ENCODE measurements at places on chromosomes 3 and 15.

DNA sequence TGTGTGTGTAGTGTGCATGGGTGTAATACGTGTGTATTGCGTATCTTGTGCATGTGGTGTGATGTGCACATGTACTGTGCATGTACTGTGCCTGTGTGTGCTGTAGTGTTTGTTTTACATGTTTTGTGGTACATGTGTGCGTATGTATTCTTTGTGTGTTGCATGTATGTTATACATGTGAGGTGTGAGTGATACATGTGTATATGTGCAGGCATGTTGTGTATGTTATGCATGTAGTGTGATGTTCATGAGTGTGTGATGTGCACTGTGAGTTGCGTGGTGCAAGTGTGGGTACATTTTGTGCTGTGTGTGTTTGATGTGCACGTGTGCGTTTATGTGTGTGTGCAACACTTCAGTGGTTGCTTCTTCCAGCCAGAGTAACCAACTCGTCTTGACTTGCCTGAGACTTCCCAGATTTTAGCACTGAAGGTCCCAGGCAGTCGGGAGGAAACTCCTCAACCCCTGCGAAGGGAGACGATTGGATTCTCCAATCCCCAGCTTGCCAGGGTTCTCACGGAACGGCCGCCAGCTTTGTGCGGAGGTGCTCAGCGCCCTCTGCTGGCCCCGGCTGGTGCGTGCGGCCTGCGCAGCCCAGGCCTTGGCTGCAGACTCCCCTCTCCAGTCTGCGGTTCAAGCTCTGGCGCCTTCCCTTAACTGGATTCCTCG, 3.6 kb downstream of the GALNT15 start:
- DNase-seq: peak; percentile 78

DNA sequence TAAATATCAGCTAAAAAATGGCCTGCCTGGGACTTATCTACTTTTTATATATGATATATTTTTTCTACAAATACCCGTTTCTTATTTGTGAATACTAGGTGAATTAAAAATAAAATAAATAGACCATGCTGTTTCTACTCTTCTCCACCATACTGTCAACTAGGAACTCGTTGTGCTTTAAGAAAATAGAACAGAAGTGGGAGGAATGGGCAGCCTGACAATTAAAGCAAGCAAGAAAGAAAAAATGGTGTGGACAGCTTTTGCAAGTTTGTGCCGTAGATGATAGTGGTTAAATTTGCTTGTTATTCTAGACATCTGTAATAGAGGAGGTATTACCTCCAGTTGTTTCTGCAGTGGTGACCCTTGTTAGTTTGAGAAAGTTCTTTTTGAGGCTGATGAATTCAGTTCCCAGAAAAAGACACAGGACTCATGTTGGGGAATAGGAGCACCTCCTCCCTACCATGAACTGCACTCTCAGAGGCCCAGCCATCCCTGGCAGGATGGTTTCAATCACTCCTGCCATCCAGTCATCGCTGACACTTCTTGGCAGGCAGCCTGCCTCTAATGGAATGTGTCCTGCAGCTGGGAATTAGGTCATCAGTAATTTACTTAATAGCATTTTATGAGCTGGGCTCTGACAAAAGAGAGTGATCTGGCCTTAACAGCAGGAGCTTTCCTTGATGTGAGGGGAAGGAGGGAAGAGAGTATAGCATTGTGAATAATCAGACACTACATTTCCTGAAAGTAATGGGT, 105.0 kb upstream of the GAP43 start:
- peak; percentile 83 for DNase-seq

DNA sequence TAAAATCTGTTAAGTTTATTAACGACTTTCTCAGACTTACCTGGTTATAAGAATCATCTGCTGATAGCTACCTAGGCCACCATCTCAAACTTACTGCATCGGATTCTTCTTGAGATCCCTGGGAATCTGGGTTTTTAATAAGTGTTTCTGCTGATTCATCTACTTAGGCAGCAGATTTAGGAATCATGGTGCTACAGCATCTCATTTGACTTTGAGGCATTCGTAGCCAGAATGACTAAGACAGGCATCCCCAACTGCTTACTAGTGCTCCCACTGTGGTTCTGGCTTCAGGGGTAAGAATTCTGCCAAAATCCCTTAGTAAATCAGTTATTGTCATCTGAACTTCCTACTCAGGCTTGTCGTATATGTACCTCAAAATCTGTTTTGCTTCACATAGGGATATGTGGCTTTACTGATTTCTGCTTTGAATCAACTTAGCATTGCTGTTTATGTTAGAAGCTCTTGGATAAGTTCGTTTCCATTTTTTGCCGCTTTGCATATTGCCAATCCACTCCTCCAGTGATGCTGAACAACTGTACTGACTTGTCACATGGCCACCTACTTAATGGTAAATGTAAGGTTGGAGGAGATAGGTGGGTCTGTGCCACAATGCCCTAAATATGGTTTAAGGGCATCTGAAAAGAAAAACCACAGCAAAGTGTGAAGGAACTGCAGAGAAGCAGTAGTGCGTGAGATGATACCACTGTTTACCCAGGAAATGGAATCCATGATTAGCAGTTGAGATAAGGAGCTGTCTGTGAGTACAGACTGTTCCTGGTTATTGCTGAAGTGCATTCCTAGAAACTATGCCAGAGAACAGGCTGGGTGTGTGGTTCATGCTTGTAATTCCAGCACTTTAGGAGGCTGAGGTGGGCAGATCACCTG, 60.3 kb downstream of the MAP6D1 start:
- peak; percentile 24 for DNase-seq

DNA sequence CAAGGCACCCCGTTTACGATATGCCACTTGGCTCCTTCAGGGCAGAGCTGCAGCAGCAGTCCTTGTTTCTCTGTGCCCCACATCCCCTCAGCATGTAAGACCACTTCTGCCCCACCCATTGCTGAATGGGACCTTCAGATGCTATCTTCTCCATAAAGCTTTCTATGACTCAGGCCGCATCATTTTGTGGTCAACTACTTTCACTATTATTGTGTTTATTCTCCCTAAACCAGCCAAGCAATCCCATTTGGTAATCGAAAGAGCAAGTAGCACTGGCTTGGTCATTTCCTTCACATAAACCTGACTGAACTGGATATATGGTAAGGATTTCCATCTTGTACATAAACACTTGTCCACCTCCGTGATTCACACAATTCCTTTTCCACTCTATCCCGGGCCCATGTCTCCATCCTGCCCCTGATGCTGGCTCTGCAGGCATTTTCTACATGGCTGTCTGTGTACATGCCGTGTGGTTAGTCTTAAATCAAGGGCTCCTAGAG, 25.7 kb downstream of the LIPC start:
- peak; percentile 47 for DNase-seq

DNA sequence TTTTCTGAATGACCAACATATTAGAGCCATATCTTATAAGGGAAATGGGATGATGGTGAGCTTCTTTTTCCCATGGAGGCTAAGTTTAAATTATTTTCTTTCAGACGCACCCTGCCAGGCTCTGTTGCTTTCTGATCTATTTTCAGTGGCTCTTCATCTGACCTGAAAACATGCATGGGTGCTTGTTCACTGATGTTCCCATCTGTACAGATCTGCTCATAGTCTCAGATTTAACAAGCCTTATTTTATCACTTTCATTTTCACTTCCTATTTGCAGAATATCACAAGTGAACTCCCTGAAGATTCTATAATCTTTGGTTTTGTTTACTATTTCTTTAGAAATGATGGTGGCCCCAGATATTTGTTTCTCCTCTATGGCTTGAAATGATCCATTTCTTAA, 31.1 kb upstream of the SUCLG2 start:
- no peak for DNase-seq

GRCh38 chr3:140315955-140316354, 361.9 kb upstream of the TRIM42 start:
- DNase-seq: no peak

DNA sequence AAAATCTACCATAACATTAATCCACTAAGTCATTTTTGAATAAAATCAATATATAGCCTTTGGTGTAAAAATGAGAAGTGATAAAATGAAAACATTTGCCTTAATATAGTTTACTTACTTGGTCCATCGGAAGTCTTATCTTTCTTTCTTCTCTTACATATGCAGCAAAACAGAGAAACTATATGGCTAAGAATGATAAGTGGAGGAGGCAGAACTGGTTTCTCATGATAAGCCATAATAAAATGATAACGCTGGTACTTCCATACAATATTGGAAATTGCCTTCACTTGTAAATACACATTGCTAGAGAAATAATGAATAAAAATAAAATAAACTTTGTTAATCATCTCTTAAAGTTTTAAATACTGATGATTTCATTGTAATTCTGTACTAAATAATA, 47.8 kb upstream of the USP50 start:
- no peak for DNase-seq

DNA sequence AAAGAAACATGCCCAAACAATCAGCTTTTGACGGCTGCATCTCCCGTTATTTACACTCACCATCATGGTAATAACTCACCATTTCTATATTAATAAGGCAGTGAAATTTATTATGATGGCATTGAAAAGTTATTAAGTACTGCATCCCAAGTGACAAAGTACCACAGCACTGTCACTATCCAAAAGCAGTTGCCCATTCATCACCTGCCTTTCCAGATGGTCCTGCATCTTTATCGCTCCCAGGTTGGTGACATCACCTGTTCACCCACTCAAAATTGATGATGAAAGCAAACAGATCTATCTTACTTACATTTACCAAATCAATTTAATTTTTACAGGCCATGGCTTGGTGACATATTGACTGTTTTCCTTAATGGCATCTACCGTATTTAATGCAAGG, 299.0 kb downstream of the MECOM start:
- no peak for DNase-seq

GRCh38 chr3:142243134-142243533, 17.7 kb upstream of the GK5 start:
- no peak for DNase-seq

GRCh38 chr3:113620091-113620490, 76.4 kb downstream of the USF3 start:
- DNase-seq: no peak

DNA sequence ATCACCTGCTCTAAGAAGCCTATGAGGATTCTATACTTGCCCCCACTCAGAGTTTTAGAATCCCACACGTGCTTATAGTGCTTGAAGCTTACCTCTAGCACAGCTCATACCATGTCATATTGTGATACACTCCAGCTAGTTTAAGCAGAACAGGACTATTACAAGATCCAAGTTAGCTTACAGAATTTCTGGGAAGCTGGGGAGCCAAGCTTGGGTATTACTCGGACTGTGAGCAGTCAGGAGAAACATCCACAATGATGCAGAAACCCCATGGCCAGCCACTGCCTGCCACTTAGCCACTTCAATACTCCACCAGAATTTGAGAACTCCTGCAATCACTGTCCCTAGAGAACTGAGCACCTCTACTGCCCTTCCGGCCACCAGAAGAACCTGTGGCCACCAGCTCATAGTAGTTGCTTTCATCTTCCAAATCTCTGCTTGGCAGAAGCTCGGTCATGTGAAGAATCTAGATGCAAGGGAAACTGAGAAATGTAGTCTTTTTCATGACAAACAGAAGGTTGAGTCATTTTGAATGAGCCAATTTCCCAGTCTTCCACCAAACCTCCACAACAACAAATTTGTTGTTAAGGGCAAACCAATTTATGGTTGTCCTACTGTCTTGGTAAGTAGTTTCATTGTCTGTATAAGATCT, 27.7 kb upstream of the SSR3 start:
- DNase-seq: no peak

DNA sequence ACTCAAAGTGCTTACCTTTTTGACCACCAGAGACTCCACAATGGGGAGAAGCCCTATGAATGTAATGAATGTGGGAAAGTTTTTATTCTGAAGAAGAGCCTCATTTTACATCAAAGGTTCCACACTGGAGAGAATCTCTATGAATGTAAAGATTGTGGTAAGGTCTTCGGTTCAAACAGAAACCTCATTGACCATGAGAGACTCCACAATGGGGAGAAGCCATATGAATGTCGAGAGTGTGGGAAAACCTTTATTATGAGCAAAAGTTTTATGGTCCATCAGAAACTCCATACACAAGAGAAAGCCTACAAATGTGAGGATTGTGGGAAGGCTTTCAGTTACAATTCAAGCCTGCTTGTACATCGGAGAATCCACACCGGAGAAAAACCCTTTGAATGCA, 5.5 kb upstream of the ZNF35 start:
- no peak for DNase-seq

GRCh38 chr3:171444001-171444690, 16.1 kb downstream of the TNIK start:
- DNase-seq: no peak

DNA sequence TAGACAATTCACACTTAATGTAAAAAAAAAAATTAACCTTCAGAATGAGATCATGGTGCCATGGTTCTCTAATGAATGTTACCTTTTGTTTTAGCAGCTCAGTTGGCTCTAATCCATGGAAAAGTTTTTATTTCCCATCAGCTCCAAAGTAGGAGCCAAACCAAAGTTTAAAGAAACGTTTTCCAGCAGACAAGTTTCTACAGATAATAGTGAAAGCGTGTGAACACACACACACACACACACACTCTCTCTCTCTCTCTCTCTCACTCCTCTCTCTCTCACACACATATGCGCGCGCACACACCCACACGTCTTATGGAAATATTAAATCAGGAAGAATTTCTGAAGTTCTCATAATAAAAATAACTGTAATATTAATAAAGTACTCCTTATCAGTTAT, 46.9 kb downstream of the MBNL1 start:
- no peak for DNase-seq

DNA sequence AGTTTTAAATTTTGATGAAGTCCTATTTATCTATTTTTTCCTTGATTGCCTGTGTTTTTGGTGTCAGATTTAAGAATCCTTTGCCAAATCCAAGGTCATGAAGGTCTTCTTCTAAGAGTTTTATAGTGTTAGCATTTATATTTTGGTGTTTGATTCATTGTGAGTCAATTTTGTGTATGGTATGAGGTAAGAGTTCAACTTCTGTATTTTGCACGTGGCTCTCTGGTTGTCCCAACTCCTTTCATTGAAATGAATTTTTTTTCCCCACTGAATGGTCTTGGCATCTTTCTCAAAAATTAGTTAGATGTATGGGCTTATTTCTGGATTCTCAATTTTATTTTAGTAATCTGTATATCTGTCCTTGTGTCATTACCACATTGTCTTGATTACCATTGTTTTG, 57.1 kb upstream of the STRIT1 start:
- DNase-seq: no peak

GRCh38 chr3:12895391-12896062, 54.2 kb upstream of the RPL32 start:
- no peak for DNase-seq

DNA sequence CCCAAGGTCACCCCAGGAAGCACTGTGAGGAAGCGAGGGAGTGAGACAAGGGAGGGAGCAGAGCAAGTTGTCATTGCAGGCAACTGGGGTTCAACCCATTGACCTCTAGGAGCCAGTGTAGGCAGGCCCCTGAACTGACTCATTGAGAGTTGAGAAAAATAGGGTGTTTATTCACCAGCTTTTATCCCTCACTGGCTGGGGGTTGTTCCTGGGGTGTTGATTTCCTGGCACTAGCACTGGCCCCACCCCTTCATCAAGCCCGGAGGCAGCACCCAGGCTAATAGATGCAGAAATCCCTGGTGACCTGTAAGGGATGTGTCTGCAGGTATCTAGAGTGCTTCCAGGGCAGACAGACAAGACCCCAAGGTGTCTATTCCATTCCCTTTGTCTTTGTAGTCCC, 183.9 kb downstream of the ARRDC4 start:
- no peak for DNase-seq

- DNase-seq: no peak
Measured at GRCh38 chr15:99568625-99569352, 3.0 kb downstream of the MEF2A start.

Measured in fibroblast of skin of left biceps (primary cell).